D721Med (cell line): ENCODE measurements at places on chromosomes 3 and 15.

DNA sequence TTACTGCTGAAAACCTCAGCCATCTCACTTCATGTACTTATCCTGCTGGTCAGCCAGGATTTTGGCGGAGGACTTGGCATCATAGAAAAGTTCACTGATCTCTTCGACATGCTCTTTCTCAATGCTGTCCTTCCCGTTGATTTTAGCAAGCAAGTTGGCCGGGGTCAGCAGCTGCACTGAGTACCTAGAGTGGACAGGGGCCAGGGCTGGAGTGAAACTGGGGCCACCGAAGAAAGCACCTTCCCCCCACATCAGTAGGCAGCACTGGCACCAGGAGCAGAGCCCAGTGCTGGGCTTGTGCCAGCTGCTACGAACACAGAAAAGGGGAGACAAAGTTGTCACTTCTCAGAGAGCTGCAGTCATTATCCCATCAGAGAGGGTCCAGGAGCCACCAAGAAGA, 29.0 kb downstream of the SEC61A1 start:
- DNase-seq = no peak

GRCh38 chr3:156688632-156689452, 14.5 kb downstream of the TIPARP start:
- no peak for DNase-seq

DNA sequence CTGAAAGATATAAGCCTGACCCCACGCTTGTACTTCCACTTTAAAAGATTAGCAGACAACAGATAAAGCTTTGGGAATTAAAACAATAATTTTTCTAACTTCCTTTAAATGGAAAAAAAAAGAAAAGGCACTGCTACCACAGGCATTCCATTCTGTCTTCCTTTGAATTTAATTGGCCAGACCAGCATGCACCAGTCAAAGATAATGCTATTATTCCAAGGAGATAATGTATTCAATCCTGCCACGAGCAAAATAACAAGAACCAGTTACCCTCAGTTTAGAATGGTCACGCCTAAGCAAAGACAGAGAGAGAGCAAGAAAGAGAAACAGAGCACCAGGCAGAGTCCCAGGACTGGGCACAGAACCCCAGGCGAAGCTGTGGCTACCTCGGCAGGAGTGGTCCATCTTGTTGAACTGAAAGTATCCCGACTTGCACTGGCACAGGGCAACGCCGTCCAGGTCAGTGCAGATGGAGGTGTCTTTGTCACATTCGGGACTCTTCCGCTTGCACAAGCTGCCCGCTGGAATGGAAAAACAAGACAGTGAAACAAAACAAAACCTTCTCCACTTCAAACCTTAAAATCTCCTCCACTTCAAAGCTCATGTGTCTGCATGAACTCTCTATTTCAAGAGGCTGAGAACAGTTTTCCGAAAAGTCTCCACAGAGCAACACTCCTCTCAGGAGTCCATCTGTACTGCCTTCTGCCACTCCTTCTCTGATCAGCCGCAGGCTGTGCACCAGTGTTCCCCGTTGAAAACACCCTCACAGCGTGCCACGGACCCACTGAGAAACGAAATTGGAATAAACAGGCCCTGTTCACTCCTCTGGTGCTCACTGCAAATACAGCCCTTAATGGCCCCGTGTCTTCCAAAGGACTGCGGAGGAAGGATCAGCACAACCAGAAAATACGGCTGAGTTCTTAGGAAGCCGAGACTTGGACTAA, 58.2 kb downstream of the HEG1 start:
- DNase-seq = no peak

- DNase-seq = no peak
Measured at GRCh38 chr3:107370907-107371306, 6.3 kb upstream of the CCDC54 start.

GRCh38 chr15:34716111-34716510, 38.7 kb downstream of the GJD2 start:
- DNase-seq = no peak

DNA sequence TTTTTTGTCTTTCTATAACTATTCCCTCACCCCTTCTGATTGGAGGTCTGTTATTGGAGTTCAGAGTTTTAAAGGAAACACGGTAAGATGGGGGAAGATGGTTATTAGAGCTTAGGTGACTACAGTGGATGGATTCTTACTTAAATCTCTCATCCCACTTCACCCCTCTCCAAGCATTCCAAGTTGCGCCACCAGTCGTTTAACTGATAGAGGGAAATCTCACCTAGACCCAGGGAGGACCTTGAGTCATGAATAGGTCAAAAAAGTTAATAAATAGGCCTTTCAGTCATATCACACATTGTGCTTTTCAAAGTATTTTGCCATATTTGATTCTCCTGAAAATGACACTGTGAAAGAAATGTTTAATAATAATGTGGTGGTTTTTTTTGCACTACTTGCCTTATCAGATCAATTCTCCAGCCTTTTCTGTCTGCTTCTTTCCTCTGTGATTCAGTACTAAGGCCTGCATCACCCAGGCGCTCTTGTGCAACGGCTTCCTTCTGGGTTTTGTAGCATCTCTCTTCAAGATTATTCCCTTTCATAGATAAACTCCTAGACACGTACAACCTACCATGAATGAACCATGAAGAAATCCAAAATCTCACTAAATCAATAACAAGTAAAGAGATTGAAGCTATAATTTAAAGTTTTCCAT, 100.4 kb upstream of the TGFBR2 start:
- DNase-seq = no peak

DNA sequence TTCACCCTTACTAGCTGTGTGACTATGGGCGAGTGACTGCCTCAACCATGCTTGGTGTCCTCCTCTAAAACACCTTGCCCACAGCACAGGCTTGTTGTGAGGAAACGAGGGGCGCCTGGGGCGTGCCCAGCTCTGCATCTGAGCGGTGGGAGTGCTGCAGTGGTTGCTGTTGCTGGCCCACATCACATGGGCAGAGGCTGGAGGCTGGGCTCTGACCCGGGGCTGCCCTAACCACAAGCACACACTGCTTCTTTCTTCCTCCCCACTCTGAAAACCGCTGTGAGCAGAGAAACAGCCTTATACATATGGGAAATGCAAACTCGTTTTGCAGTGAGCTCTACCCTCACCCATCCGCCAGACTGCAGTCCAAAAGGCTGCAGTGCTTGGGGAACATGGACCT, 74.8 kb upstream of the RPL32 start:
- no peak for DNase-seq

- no peak for DNase-seq
Measured at GRCh38 chr15:47376190-47376589, 341.1 kb upstream of the SEMA6D start.

- DNase-seq = no peak
Measured at GRCh38 chr15:91017716-91018115, 4.7 kb downstream of the VPS33B start.

GRCh38 chr3:74676-75243, 121.8 kb upstream of the CHL1 start:
- no peak for DNase-seq

GRCh38 chr3:152428577-152428976, 159.8 kb downstream of the MBNL1 start:
- no peak for DNase-seq

DNA sequence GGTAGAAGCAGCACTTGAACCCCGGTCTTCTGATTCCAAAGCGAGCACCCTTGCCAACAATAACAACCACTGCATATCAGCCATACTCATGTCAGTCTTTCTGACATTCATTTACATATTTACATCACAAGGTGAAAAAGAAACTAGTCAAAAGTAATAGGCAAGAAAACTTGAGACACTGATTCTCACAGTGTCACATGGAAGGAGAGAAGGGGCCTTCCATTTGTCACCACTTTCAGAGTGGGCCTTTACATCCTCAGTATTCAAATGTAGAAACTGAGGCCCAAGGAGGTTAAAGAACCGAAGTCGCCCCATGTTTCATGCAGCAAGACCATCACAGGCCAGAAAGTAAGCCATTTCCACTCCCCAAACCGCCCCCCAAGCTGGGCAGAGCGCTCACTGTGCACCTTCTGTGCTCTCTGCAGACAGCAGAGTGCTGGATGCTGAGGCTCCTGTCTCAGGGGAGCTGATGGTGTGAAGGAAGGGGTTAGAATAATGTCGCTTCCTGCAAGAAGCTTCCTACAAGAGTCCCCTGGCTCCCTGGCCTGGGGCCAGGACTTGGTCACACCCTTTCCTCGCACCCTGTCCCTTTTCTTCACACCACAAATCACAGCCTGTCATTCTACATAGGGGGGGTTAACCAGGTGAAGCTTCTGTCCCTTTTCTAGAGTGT, 260.1 kb downstream of the UACA start:
- DNase-seq = no peak

DNA sequence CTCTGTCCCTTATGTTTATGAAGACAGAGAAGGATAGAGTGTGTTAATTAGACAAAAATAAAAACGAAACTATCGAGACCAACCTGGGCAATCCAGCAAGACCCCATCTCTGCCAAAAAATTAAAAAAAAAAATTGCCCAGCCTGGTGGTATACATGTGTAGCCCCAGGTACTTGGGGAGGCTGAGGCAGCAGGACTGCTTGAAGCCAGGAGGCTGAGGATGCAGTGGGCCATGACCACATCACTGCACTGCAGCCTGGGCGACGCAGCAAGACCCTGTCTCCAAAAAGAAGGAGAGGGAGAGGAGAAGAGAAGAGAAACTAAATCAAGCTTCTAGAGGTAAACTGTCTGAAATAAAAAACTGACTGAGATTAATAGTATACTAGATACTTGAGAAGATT, 32.1 kb downstream of the DLG1 start:
- no peak for DNase-seq

- DNase-seq = no peak
Measured at GRCh38 chr3:24270204-24270691, 224.4 kb downstream of the THRB start.

GRCh38 chr15:32838820-32839219, 121.0 kb downstream of the GREM1 start:
- DNase-seq = no peak

DNA sequence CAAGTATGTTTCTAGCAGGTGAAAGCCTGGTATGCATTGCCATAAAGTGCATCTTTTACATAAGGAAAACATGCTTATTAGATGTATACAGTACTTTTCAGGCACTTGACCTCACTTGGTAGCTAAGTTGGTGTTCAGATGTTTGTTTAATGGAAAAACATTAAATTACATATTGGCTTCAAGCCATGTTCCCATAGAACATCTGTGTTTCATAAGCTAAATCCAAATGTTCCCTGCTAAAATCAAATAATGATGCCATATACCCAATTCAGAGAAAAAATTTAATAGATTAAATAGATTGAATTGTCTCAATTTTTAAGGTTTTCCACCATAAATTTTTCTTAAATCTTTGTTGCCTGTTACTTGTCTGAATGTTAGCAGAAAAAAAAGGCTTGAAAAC, 19.1 kb upstream of the RPL22L1 start:
- no peak for DNase-seq

- DNase-seq = no peak
Measured at GRCh38 chr3:106030627-106030963, 161.8 kb upstream of the CBLB start.

DNA sequence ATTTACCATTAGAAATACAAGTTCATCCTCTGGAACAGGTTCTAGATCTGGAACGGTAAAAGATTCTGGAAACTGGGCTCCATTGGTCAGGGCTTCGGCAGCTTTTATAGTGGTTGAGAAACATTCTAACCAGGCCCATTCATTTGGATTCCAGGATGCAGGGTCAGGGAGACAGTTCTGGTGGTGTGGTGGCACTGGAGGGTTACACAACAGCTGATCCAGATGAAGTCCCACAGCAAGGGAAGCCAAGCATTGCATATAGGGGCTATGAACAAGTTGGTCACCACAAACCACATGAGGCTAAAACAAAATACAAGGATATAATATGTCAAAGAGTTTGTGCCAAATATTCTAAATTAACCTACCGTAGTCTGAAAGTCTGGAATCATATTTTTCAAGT, 43.0 kb downstream of the FBXL22 start:
- DNase-seq = no peak

- DNase-seq = no peak
Measured at GRCh38 chr15:75677465-75678323, 30.0 kb downstream of the SNX33 start.

GRCh38 chr15:97547381-97547780, 413.1 kb upstream of the ARRDC4 start:
- DNase-seq = no peak
